ENCODE measurements at places on chromosomes 4 and X.
A peak's percentile ranks its signal among the peaks of the same experiment; 100 is the strongest.

DNA sequence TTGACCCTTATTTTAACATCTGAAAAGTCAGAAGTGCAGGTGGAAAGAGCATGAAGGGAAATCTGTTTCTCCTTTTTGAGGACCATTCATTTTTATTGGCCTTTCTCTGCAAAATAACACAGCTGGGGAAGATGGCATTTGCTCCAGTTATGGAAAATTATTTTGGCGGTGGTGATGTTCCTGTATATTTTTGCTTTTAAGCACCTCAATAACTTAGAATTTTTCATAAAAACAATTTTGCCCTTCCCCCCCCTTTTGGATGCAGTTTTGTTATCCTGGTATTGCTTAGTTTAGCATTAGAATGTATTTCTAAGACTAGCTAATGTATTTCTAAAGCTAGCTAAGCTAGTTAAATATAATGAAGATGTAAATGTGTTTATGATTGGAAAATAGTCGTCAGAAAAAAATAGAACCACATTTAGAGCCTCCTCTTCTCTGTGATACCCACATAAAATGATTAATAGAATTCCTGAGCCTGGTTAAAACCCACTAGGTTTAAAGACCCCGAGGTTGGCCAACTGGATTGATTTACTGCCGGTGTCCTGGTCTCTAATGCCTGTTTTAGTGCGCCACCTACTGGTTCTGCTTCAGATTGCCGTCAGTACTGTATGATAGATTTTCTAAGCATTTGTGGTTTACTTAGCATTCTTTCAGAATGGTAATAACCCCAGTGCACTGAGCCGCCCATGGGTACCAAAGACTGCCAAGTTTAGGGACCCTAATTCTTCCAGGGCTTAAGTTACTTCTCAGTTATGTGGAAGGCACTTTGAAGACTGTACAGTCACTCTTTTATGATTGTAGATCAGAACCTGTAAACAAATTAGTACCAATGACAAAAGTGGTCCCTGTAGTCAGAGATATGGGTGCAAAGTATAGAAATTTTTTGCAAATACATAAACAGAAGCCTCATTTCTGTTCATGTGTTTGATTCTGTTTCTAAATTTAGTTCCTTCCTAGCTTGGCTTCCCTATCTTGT, 11.4 kb downstream of the KLF3 start:
- DNase-seq: peak; percentile 89

- no peak for DNase-seq
Observed at GRCh38 chrX:107701493-107702121, 73.3 kb downstream of the PRPS1 start.

GRCh38 chrX:5163663-5164062, 1065.0 kb downstream of the NLGN4X start:
- no peak for DNase-seq

DNA sequence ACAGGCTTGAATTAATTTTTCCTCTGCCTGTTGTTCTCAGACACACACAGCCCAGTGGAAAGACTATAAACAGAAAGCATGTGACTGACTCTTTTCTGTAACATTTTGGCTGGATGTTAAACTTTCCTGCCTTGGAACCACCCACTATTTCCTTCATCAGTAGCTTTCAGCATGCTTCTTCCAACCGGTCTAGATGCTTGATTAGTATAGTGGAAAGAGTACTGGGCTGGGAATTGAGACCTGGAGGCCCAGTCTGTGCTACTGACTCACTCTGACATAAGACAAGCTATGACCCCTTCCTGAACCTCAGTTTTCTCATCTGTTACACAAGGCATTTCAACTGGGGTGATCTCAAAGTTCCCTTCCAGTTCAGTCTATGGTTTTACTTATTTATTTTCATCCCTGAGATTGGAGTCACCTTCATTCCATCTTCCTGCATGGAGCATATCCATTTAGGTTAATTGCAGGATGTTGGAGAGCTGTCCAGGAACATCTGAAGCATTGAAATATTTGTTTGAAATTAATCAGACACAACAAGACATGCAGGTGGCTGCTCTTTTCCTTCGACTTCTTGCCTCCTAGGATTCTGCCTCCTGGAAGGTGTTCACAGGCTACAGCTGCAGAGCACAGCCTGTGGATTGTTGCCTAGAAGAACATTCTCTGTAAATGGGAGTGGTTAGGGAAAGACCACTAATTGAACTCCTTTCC, 173.4 kb downstream of the RTL9 start:
- no peak for DNase-seq

DNA sequence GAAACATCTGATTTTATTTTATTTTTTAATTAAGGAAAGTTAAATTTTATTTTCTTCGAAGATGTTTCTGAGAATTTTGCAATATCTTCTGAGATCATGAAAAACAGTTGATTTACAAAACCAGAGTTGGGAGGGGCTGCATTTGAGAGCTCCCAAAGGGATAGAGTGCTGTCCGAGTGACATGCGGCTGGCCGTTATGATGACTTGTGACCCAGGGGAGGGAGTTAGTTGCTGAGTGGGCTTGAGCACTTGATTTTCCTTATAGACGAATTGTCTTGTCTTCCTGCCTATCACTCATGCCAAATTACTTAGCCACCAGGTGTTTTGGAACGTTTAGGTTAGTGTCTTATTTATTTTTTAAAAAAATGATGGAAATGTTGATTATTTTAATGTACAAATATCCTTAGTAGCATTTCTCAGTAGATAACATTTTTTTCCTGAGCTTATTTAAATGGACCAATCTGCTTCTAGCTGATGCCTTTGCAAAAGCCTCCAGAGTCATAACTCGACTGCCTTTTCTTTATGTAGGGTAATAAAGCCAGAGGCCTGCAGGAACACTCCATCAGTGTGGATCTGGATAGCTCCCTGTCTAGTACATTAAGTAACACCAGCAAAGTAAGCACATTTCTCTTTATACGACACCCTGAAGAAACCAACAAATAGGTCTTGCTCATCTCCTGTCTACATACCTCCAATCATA, 85.2 kb downstream of the PTTG2 start:
- DNase-seq: no peak

- peak; percentile 21 for DNase-seq
Observed at GRCh38 chrX:110317061-110317819, 645 bp downstream of the AMMECR1 start.

- peak; percentile 5 for DNase-seq
Observed at GRCh38 chr4:6470502-6471306, 1.7 kb downstream of the PPP2R2C start.

- DNase-seq: peak; percentile 80
Observed at GRCh38 chr4:40196724-40197281, at the start of gene RHOH. Gene RHOH (plus strand): TSS chr4:40197031. CDS start chr4:40243387, 46,356 bp downstream.

GRCh38 chr4:129916991-129917390, 821.0 kb downstream of the C4orf33 start:
- DNase-seq: no peak

DNA sequence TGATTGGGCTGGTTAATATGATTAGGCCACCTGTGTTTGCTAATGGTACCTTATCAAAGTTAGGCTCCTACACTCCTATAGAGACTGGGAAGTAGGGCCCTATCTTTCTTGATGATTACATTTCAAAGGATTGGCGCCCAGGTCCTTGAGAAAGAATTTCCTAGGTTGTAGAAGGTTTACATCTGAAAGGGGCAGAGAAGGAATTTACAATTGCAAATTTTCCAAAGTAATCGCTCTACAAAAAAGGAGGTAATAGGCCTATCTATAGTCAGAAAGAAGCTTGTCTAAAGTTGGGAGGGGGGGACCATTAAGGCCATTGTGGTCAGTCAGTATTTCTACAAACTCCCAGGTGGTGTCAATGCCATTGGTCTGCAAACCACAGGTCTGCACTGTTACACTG, 638.4 kb downstream of the IL1RAPL1 start:
- DNase-seq: no peak

DNA sequence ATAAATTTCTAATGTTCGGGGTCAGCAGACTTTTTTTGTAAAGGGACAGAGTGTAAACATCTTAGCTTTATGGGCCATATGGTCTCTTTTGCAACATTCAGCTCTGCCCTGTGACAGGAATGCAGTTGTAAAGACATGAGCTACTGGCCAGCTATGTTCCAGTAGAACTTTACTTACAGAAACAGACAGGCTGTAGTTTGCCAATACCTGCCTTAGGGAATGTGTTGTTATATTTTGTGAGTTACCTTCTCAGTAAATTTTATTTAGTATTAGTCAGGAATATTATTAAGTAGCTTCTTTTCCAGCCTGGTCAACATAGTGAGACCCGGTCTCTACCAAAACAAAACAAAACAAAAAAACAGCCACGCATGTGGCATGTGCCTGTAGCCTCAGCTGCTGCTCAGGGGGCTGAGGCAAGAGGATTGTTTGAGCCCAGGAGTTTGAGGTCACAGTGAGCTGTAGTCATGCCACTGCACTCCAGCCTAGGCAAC, 48.7 kb downstream of the HTT start:
- no peak for DNase-seq

- DNase-seq: no peak
Observed at GRCh38 chrX:39736216-39737211, 361.2 kb downstream of the BCOR start.

DNA sequence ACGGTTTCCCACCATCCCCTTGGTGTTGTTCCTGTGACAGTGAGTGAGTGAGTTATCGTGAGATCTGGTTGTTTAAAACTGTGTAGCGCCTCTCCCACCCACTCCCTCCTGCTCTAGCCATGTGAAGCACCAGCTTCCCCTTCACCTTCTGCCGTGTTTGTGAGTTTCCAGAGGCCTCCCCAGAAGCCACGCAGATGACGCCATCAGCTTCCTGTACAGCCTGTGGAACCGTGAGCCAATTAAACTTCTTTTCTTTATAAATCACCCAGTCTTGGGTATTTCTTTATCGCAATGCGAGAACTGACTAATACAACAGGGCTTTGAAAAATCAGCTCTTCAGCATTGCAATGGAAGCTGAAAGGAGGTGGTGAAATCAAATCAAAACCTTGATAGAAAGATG, 50.0 kb downstream of the FGFBP1 start:
- no peak for DNase-seq

DNA sequence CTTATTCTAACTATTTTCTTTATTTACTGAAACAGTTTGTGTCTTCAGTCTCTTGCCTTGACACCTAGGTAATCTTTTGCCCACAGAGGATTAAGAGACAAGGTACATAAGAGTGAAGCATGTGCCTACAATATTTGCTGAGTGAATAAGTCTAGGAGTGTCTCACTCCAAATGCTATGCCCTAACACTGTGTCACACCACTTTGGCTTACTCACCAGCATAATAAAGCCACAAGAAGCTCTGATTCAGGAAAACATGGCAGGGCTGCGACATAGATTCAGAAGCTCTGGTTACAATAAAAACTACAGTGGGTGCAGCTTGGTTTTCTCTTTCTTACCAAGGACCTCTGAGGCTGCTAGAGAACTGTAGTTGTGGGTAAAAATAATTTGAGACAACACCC, 127.1 kb downstream of the RBM46 start:
- no peak for DNase-seq

DNA sequence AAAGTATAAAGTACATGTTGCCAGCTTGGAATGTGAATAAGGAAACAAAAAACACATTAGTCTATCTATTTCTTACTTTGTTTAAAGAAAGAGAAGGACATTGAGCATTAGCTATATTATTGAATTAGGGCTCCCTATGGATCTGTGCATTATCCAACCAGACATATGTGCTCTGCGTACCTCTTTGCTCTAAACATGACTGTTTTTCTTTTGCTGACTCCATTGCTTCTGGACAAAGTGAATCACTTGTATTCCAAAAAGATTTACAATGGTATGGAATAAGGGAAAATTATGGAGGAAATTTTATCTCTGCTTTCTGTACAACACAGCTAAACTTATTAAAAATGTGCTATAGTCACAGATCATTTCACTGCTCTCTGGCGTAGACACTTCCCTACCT, 727.8 kb upstream of the LCORL start:
- no peak for DNase-seq

DNA sequence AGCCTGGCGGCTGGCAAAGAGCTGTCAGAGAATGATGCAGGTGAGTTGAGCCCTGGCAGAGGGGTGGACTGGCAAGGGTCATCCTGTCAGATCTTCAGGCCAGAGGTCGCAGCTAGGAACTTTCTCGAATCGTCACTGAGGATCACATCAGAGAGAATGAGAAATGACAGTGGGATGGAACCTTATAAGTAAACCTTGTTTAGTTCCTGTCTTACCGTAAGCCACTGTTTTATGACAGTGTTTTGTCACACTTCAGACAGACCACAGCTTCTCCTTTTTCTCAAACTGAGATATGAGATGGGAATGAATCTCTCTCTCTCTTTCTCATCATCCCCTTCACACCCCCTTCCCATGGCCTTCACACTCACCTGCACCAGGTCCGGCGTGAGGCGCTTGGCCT, 9.3 kb downstream of the DIPK2B start:
- no peak for DNase-seq

DNA sequence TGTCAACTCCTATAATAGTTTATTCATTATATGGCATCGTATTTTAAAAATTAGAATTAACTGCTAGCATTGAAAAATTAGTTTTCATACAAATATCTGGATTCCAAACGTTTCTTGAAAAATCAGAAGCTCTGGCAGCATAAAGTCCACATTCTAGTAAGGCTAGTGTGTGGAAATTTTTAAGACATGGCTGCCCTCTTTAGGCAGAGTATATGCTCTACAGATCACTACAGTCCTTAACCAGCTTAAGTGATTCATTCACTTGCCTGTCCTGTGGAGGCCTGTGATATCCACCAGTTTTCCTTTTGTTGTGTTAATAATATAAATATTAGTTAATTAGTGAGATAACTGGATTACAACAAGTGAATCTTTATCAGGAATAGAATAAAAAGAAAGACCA, 287.2 kb downstream of the OPHN1 start:
- DNase-seq: no peak

DNA sequence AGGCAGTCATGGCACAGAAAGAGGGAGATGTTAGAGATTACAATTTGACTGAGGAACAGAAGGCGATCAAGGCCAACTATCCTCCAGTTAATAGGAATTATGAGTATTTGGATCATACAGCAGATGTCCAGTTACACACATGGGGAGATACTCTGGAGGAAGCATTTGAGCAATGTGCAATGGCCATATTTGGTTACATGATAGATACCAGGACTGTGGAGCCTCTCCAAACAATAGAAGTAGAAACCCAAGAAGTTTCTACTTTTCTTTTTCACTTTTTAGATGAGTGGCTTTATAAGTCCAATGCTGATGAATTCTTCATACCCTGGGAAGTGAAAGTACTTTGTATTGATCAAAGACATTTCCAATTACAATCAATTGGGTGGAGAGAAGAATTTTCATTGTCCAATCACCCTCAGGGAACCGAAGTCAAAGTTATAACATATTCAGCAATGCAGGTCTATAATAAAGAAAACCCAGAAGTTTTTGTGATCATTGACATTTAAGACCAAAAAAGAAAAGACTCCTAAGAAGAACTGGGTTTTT, 139.1 kb downstream of the MAB21L2 start:
- no peak for DNase-seq

- no peak for DNase-seq
Observed at GRCh38 chr4:17366496-17366895, 145.4 kb downstream of the QDPR start.

DNA sequence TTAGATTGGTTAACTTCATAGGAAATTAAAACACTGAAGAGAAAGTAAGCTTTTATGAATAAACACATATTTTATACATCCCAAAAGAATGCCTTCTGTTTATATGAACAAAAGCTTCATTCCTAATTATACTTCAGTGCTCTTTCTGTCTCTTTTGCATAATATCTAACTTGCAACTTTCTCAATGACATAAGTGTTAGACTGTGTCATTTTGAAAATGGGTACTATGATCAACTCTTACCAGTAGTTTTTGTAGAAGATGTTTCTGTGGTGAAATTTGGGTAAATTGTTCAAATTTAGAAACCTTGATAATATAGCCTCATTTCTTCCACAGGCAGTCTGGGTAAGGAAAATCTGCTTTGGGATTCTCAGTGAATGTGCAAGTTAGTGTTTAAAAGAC, 991.4 kb downstream of the CCSER1 start:
- DNase-seq: no peak

- DNase-seq: no peak
Observed at GRCh38 chr4:172815499-172816164, 353.0 kb upstream of the GALNT7 start.
